ENCODE measurements at places on chromosomes 5 and 9.
A peak's percentile ranks its signal among the peaks of the same experiment; 100 is the strongest.

- peak; percentile 29 for DNase-seq
Measured at GRCh38 chr9:37575921-37576721, at the start of gene FBXO10. Gene FBXO10 (minus strand): TSS chr9:37576380. CDS start chr9:37541768, 34,612 bp downstream.

DNA sequence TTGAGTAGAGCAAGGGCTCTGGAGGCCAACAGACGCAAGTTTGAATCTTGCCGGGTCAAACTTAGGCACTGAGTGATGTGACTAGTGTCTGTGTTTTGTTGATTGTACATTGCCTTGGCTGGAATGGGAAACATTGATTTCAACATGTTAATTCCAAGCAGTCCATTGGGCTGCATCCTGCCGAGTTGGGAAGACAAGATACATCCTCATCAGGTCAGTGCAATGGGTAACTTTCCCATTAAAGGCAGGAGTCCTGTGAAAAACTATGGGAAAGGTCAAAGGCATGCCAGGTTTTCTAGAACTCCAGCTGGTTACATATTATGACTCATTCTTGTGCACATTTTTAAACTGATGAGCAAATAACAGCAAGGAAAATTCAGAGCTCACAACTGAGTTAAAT lies 126.5 kb upstream of the ABCA1 start:
- no peak for DNase-seq

DNA sequence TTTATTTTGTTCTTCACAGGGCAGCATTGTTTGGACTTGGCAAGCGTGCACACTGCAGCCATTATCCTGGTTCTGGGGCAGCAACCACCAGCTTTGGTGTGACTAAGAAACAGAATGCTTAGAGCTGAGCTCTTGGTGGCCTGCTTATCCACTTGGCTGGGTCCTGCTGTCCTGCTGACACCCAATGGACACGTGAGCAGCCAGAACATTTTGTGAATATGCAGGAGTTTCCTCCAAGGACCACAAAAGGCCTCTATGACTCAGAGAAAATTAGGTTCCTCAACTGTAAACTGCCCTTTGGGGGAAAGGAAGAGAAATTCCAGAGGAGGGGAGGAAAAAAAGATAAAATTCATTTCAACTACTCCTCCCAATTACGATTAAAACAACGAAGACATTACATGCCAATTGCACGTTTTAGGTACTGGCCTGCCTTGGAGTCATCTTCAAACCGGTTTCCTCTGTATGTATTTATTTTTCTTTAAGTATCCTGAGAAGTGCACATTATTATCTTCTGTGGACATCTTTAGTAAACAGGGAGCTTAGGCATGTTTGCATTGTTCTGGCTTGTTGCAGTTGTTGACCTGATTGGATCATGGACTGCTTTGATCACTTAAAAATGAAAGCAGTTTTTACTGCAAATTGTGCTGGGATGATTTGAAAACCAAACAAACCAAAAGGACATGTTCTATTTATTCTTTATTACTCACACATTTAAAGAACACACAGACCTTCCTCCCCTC lies 82.3 kb upstream of the TLE4 start:
- DNase-seq, result peak; percentile 21

GRCh38 chr9:5144217-5144616 lies 41.2 kb downstream of the INSL6 start:
- DNase-seq, result no peak

DNA sequence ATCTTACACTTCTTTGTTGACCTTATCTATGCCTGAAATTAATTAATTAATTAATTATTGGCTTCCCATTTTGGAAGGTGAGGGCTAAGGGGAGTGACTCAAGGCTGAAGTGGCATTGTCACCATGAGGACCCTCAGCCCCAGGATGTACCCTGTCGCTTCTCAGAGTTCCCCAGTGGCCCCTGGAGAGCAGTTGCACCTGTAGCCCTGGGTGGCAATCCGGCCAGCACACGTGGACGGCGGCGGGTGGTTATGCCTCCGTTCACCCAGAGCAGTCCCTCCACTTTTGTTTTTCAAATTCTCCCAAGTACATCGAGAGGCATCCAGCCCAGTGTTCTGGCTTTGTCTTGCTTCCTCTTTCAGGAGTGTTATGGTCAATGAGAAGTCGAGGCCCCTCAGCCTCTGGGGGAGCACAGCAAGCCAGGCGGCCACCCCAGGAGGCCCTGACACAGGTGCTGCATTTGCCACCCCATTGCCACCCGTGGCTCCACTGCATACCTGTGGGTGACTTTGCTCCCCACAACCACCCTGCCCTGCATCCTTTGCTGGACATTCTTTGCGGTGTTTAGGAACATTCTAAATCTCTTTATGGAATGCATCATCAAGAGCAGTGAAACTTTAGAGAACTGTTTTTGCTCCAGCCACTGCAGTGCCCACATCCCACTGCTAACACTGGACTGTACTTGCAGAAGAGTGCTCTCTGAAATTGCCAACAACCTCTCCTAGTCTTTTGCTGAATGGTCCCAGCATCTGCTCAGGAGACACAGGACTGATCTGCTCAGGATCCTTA lies 11.5 kb upstream of the IRX2 start:
- no peak for DNase-seq

DNA sequence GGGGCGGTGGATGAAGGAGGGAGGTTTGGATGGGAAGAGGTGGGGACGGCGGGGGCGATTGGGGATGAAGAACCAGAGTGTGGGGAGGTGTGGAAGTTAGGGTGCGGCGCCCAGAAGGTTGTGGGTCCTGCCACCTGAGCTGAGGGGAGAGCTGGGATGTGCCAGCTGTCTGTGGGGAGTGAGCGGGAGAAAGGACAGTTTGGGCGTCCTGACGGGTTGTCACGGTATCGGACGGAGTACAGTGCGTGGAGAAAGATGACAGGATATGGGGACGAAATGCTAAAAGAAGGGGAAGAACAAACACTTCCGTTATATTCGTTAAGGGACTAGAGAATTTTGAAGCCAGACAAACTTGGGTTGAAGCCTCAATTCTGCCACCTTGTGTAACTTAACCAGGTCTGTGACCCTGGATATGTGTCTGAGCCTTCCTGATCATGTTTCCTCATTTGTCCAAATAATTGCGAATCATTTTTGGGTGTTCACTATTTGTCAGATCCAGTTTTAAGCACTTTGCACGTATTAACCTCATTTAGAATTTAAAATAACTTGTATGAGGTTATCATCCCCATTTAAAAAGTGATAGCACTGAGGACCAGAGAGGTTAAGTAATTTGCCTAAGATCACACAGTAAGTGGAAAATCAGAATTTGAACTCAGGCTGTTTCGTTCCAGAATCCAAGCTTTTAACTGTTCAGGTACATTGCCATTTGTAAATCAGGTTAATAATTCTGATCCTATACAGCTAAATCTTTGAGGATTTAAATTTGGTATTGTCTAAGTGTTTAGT lies 689 bp downstream of the CNTRL start:
- no peak for DNase-seq

DNA sequence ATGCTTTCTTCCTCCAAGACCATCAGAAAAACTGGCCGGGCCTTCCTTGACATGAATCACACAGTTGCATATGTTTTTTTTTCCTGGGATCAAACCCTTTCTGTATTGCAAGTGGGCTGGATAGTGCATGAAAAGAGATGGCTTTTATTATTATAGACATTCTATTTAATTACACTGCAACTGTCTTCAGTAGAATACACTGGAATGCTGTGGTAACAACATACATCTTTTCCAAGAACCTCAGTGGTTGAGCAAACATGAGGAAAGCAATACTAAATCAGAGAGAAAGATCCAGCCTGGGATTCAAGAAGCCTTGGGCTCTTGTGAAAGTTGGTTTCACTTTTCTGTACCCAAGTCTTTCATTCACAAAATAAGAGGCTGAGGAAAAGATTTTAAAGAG lies 193.0 kb downstream of the DMAC1 start:
- no peak for DNase-seq

- DNase-seq, result no peak
Measured at GRCh38 chr5:120624021-120624563, 160.0 kb downstream of the PRR16 start.

- DNase-seq, result no peak
Measured at GRCh38 chr9:84845956-84846900, 176.7 kb downstream of the NTRK2 start.

GRCh38 chr5:97554977-97555643 lies 372.1 kb upstream of the RIOK2 start:
- no peak for DNase-seq

- no peak for DNase-seq
Measured at GRCh38 chr5:174418809-174419539, 305.4 kb upstream of the MSX2 start.

- DNase-seq, result no peak
Measured at GRCh38 chr5:180198208-180198607, 10.8 kb downstream of the RASGEF1C start.

GRCh38 chr9:126459126-126459525 lies 132.5 kb downstream of the MVB12B start:
- no peak for DNase-seq

DNA sequence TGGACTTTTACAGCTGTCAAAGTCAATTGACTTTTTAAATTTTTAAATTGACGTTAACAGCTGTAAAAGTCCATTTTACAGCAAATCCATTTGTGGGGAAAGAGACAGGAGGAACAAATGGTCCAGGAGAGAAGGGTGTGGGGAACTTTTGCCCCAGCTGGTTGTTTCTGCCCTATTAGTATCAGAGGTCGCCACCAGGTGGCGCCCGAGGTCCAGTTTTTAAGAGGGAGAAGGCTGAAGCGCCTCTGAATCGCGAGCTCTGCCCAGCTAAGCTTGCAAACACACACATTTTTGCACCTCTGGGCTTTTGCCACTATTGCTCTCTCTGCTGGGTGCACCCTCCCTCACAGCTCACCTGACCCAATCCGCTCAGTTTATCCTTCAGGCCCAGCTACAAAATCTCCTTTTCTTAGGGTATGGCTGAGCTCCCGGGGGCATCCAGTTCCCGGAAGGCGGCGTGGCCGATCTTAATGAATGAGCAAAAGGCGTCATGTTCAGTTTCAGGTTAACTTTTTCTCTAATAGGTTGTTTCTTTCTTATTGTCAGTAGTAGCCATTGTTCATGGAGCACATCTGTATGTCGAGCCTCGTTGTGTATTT lies 6.3 kb upstream of the TTLL11 start:
- peak; percentile 52 for DNase-seq

DNA sequence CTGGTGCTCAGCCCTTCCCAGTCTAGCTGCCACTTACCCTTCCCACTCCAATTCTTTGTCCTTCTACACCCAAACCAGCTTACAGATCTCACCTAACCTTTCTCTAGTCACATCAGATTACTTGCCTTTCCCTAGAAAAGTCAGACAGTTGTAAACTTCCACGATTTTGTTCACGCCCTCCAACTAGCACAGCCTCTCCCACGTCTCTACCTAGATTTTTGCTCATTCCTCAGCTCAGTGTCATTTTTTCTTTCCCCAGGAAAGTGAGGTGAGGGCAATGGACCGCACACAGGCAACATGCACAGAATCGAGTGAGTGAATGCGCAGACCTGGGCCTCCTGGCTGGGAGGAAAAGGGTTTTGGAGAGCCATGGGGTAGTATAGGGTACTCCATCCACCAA lies 20.9 kb upstream of the PRUNE2 start:
- DNase-seq, result no peak

DNA sequence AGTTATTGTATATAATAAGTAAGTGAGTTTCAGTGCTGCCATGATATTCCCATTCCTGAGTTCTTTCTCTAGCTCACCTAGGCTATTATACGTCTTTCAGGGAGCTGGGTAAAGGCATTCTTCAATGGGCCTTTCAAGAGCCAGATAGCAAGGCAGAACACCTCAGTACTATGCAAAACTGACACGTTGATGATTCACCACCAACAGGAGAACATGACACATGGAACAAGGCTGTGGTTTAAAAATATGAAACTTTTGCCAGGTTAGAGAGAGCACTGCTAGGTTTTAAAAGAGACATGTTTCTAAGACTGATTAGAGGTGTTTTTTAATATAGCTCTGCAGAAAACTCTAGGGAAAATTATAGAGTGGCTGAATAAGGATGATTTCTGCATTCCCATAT lies 95.9 kb downstream of the UGCG start:
- peak; percentile 54 for DNase-seq

GRCh38 chr9:134772331-134772730 lies 108.3 kb upstream of the FCN2 start:
- DNase-seq, result no peak

DNA sequence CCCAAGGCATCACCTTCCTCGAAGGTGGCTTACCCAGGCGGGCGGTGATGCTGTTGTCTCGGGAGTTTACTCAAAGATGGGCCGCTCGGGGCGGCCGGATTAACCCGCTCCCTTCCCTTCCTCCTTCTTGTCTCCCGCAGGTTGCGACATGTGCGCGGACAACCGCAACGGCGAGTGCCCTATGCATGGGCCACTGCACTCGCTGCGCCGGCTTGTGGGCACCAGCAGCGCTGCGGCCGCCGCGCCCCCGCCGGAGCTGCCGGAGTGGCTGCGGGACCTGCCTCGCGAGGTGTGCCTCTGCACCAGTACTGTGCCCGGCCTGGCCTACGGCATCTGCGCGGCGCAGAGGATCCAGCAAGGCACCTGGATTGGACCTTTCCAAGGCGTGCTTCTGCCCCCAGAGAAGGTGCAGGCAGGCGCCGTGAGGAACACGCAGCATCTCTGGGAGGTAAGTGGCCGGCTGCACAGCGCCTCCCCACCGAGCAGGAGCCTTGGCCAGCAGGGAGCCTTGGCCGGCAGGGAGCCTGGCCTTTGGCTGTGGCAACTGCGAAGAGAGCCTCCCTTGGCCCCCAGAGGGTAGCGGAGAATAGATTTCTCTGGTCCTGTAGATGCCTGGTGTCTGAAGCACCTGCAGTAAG lies 10.6 kb downstream of the PRDM6 start:
- no peak for DNase-seq

GRCh38 chr5:156221816-156222215 lies 105.1 kb upstream of the SGCD start:
- no peak for DNase-seq

DNA sequence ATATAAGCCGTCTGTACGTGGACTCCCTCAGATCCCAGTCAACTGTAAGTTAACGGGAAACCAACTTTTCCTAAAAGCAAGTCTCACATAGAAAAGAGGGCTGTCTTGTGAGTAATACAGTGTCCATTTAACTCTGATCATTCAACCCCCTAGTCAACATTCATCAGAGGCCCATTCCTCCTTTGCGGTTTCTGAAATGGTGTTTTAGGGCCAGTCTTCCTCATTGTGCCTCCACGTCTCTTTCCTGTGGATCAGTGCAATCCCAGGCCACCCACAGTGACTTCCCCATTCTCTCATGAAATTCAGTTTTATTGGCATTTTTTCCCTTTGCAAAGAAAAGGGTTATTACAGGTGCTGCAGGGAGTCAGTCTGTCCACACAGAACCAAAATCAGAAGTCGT lies 261.8 kb downstream of the NR3C1 start:
- DNase-seq, result no peak

GRCh38 chr9:128614728-128615127 lies 41.9 kb downstream of the DYNC2I2 start:
- DNase-seq, result no peak

DNA sequence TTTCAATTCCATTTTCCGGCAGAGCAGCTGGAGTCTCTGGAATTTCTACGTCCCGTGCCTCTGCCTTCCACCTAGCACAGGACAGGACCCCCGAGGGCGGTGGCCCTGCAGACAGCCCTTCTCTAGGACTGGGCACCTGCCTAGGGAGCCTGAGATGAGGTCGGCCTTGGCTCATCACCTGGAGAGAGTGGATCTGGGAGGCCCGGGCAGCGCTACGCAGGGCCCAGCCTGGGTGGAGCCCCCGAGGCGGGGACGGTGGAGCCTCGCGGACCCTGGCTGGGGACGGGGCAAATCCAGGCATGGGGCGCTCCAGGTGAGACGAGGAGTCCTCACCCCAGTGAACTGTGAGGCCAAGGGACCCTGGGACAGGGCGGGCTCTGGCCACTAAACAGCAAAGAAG lies 114.5 kb downstream of the MTRR start:
- no peak for DNase-seq

GRCh38 chr5:9182899-9183695 lies 362.8 kb downstream of the SEMA5A start:
- DNase-seq, result no peak
